Hepatocyte (in vitro differentiated cells): ENCODE measurements at places on chromosomes 7 and 10.

DNA sequence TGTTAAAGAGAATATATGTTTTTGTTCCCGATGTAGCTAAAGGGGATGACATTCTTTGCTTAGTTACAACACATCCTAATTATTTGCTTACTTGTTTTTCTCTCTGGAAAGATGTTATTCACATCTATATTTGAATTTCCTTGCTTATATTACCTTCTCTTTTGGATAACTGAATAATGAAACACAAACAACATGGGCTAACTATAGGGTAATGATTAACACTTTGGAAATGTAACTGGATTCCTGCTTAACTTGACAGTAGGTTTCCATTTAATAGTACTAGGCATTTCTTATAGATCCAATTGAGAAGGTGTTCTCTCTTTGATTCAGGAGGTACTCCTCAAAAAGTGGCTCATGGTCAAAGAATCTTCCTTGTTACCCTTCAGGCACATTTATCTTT, 141.1 kb downstream of the CCSER2 start:
- no peak for DNase-seq

DNA sequence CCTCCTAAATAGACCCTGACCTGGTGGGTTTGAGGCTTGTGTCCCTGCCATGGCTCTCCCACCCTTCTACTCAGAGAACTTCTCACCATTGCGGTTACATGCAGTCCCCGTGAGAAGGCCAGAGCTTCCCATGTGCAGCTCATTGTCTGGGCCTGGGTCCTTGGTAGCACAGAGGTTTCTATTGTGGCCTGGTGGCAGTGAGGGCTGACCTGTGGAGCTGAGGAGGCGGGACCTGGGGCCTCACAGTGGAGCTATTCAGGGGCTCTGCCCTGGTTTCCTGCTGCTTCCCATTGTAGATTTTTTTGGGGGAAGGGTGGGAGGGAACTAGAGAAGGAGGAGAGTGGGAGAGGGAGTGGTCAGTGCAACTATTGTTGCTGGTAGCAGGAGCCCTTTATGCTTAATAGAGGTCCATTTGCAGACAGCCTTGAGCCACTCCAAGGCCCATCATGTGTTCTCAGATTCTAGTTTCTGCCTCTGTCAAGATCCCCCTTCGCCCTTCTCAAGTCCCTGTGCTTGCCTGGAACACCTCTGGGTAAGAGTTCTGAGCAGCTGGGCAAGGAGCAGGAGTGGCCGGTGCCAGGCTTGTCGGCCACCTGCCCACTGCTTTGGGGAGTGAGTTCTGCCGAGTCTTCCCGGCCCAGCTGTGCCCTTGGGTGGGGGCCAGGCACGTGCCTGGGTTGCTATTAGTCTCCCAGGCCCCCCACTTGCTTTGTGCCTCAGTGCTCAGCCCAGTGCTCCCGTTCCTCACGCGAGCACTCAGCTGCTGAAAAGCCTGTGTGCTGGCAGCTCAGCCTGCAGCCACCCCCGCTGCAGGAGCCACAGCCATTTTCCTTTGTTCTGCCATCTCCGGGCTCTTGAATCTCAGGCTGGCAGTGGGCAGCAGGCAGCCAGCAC, 10.7 kb downstream of the TSPAN14 start:
- no peak for DNase-seq

DNA sequence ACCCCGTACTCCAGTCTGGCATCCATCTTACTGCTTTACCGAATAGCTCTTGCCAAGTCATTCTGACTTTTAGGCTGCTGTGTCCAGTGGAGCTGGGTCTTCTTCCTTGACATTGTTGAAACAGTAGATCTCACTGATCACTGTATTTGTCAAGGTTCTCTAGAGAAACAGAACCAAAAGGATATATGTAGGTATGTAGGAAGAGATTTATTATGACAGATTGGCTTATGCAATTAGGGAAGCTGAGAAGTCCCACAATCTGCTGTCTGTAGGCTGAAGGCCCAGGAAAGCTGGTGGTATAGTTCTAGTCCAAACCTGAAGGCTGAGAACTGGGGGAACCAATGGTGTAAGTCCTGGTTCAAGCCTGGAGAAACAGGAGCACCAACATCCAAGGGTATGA, 12.1 kb upstream of the PRRT4 start:
- no peak for DNase-seq

- DNase-seq, result no peak
These were observed 616.7 kb downstream of the CALN1 start for GRCh38 chr7:71795410-71795809.

DNA sequence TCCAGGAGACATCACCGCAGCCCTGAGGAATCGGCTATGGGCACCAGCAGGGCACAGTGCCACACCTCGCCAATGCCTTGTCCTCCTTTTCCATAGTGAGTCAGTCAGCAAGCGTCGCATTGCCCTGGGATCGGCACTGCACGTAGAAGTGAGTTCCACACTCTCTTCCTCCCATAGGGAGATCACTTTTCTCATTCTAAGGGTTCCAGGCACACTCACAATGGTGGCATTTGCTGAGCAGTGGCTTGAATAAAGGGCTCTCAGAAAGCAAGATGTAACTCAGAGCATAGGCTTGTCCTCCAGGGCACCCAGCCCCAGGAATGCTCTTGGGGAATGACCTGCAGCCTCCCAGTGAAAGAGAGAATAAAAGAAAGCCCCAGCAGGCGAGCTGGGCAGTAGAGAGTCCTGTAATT, 1.1 kb upstream of the VIM start:
- DNase-seq, result no peak

DNA sequence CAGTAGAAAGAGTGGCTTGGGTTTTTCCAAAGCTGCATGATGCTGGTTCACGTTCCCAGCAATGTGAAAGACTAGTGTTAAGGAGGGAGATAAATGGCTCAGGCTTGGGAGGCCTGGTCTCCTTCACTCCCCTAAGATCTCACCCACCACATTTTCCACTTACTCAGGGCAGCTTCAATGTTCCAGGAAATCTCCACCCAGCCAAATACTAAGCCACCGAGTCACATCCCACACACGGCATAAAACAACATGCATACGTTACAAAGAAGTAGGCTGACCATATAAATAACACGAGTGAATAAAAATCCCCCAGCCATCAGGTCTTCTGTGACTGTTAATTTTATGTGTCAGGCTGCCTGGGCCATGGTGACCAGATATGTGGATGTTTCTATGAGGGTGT, 303.5 kb downstream of the SFMBT2 start:
- DNase-seq, result peak; percentile 31

GRCh38 chr7:150981644-150982043, 3.5 kb upstream of the KCNH2 start:
- DNase-seq, result no peak

GRCh38 chr7:149799397-149800168, 26.2 kb upstream of the ZNF467 start:
- DNase-seq, result peak; percentile 53

GRCh38 chr10:58157076-58157766, 110.5 kb downstream of the IPMK start:
- DNase-seq, result no peak

DNA sequence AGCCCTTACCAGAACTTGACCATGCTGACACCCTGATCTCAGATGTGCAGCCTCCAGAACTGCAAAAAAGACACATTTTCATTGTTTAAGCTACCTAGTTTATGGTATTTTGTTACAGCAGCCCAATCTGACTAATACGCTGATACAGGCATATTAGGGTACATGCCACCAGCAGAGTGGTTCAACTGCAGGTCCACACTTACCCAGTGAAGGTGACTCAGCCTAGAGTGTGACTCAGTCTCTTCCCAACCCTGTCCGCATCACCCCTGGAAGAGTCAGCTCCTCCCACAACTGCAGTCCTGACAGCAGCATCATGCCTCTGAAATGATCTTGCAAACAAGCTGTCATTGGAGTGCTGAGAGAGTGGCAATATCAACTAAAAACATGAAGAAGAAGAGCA, 30.8 kb upstream of the GOT1 start:
- DNase-seq, result no peak

- no peak for DNase-seq
These were observed 25.6 kb upstream of the TMEM26 start for GRCh38 chr10:61478621-61479312.

DNA sequence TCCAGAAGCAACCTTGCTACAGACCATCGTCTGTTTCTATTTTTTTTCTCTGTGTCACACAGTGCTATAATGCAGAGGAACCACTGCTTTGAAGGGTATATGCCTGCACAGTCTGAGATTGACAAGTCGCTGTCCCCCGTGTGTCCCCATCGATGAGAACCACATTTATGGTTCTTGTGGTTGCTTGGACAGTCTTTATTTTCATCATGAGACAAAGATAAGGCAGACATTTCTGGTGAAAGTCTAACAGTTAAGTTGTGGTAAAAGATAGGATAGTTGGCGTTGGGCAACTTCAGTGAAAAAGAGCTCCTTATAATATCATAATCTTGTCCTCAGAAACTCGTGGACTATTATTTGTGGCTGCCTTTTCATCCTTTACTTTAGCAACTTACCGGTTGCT, 6.3 kb upstream of the AKR1E2 start:
- DNase-seq, result no peak

DNA sequence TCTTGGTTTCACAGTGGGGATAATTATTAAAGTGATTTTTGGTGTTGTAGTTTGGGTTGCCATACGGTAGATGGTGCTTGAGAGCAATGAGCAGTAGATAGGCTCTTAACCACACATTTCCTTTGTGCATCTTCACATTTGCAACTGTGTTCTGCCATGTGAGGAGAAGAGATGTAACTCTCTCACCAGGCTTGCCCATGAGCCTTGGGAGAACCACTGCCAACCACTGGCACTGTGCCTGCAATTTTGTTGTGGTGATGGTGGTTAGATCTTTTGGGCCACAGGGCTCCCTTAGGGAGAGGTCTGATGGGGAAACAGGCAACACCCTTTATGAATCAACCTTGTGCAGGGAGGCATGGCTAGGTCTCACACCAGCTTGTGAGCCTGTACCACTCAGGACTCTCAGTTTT, 204.3 kb downstream of the CCDC7 start:
- no peak for DNase-seq

GRCh38 chr10:92208736-92209135, 82.1 kb downstream of the CPEB3 start:
- DNase-seq, result no peak

GRCh38 chr7:72326365-72326764, 85.8 kb downstream of the CALN1 start:
- DNase-seq, result no peak

DNA sequence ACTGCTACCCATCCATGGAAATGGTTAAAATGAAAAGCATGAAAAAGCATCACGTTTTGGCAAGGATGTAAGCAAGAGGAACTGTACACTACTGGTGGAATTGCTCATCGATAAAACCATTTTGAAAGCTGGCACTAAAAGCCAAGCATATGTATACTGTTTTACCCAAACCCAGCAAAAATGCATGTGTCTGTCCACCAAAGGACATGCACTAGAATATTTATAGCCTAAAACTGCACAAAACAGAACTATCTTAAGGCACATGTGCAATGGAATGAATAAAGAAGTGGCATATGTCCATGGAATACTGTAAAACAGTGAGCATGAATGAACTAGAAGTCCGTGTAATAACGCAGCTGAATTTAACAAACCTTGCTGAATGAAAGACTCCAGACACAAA, 22.9 kb downstream of the RBAK start:
- no peak for DNase-seq

DNA sequence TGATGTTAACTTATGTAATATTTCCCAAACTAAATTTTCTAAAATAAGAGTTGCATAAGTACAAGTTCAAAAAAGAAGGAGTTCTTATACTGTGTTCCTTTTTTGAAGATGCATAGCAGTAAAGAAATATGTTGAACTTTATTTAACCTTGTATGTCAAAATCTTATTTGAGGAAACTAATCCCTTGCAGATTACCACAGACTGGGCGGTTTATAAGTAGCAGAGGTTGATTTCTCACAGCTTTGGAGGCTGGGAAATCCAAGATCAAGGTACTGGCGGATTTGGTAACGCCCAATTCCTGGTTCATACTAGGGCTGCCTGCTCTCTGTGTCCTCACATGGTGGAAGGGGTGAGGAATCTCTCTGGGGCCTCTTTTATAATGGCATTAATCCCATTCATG, 68.5 kb downstream of the GNAT3 start:
- DNase-seq, result no peak

GRCh38 chr10:31999836-32000235, 56.4 kb downstream of the KIF5B start:
- DNase-seq, result no peak

DNA sequence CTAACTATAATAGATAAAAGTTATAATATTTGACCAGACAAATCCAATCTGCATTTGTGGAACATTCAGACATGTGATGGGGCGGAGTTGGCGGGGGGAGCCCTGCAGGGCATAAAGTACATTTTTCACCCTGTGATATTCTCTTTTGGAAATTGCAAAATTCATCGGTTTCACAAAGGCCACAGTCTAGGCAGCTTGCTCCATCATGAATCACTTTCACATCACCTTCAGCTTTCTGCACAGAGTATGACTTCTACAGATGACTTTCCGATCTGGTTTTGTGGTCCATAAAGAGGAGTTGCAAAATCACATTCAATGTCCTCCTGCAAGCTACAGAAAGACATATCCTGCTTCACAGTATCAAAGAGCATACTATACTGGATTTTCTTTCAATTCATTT, 51.4 kb upstream of the APBB1IP start:
- no peak for DNase-seq

DNA sequence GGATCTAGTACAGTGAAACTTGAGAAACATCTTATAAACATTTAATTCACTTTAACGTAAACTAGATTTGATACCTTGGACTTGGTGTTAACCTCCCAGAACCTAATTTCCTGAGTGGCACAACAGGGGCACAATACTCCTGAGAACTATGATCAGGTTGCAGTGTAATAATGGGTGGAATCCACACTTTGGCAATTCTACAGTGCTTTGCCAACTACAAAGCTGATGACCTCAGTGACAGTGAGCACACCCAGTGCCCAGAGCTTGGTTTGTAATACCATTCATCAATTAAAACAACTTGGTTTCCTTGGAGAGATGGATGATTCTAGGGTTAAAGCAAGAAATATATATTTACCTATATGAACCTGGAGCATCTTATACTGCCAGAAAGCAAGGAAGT, 379.2 kb downstream of the NRG3 start:
- no peak for DNase-seq

GRCh38 chr10:75202321-75203045, 8.1 kb upstream of the VDAC2 start:
- peak; percentile 32 for DNase-seq

- DNase-seq, result no peak
These were observed 7.2 kb upstream of the REPIN1 start for GRCh38 chr7:150361402-150361801.

DNA sequence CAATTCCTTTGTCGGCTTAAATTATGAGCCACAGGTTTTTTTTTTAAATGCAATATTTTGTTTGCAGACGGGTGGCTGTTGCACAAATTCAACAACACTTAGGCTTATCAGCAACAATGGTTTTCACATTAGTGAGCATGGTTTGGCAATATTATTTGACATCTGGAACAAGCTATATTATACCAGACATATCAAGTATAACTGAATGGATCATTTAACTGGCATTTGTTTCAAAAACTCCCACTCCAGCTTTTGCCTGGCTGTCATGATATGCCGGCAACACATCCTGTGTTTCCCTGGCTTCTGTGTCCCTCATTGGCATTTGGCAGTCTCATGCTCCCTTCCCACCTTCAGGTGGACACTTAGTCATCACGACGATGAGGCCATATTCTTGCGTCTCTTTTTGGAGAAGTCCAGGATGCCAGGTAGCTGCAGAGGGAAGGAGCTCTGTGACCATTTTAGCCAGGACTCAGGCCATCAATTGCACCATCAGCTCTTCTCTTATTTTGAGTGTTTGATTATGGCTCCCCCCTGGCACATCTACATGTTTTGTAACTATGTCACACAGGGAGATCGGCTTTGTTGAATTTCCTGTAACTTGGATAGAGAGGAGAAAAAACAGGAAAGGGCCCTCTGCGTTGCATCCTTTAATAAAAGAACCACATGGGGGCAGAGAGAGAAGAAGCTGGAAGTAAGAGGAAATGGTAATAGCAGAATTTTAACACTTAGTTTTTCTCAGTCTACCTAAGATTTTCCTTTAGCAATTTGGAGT, 413.9 kb downstream of the LRMDA start:
- DNase-seq, result no peak
